ENCODE measurements at places on chromosomes 16 and 17.

- no peak for DNase-seq
Measured at GRCh38 chr16:635573-636205, 416 bp downstream of the METTL26 start.

- no peak for DNase-seq
Measured at GRCh38 chr16:48384520-48385252, 527 bp downstream of the SIAH1 start.

GRCh38 chr16:17227278-17227677 lies 243.5 kb downstream of the XYLT1 start:
- no peak for DNase-seq

- no peak for DNase-seq
Measured at GRCh38 chr17:79360196-79360595, 250.7 kb downstream of the RBFOX3 start.

- no peak for DNase-seq
Measured at GRCh38 chr16:27960619-27961295, 102.8 kb downstream of the GSG1L start.

- DNase-seq = no peak
Measured at GRCh38 chr17:28743243-28744103, at the start of gene TRAF4. Gene TRAF4, plus strand, starts transcription at chr17:28744011. Its CDS starts 102 bp downstream, at chr17:28744113.

DNA sequence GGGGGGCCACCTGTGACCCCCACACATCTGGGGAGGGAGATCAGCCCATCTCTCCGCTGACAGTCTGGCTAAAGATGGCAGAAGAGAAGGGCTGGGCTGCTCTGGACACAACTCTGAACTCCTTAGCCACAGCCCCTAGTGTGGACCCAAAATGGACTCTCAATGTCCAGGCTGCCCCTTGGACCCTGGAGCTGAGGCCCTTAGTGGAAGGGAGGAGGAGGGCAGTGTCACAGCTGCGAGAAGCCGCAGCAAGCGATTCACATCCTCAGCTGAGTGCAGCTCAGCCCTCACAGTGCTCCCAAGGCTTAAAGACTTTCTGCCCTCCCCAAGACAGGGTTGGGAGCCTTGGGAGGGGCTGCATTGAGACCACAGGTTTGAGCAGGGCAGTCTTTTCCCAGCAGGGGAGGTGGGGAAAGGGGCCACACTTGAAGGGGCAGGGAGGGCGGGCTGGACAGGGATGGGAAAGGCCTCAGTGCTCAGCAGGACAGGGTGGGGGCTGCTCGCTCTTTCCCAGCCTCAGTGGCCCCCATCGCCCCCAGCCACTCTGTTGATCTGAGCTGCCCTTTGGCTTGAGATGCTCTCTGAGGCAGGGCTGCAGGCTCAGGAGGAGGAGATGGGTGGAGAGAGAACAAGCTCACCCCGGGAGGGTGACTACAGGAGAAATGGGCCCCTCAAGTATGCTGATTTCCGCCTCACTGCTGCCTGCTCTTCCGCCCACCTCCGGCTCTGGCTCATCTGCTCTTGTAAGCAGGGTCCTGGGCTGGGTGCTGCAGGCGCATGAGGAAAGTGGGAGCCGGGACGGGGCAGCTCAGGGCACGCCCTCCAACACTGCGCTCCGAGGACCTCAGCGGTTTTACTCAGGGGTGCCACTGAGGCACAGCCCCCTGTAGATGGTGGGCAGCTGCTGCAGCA lies 50.9 kb upstream of the MTSS2 start:
- no peak for DNase-seq

Measured in HS-27A (cell line).